ENCODE measurements at places on chromosomes 13 and 19.

DNA sequence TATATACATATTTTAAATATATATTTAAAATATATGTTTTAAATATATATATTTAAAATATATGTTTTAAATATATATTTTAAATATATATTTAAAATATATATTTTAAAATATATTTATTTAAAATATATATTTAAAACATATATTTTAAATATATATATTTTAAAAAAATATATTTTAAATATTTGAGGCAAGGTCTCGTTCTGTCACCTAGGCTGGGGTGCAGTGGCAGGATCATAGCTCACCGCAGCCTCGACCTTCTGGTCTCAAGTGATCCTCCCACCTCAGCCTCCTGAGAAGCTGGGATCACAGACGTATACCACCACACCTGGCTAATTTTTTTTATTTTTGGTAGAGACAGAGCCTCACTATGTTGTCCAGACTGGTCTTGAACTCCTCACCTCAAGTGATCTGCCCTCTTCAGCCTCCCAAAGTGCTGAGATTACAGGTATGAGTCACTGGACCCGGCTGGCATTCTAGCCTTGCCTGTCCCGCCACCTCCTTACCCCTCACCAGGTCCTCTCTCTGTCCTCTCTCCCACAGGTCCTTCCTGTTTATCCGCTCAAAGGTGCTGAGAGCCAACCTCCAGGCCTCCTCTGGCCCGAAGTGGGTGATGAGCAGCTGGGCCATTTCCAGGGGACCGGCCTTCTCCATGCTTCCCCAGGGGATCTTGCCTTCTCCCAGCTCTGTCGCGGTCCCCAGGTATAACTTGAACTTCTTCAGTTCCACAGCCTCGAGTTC lies 564 bp downstream of the NLRP12 start:
- DNase-seq: no peak

- no peak for DNase-seq
Measured at GRCh38 chr19:51712461-51713081, 11.2 kb downstream of the HAS1 start.

GRCh38 chr13:62209529-62209928 lies 793.9 kb upstream of the PCDH20 start:
- no peak for DNase-seq

DNA sequence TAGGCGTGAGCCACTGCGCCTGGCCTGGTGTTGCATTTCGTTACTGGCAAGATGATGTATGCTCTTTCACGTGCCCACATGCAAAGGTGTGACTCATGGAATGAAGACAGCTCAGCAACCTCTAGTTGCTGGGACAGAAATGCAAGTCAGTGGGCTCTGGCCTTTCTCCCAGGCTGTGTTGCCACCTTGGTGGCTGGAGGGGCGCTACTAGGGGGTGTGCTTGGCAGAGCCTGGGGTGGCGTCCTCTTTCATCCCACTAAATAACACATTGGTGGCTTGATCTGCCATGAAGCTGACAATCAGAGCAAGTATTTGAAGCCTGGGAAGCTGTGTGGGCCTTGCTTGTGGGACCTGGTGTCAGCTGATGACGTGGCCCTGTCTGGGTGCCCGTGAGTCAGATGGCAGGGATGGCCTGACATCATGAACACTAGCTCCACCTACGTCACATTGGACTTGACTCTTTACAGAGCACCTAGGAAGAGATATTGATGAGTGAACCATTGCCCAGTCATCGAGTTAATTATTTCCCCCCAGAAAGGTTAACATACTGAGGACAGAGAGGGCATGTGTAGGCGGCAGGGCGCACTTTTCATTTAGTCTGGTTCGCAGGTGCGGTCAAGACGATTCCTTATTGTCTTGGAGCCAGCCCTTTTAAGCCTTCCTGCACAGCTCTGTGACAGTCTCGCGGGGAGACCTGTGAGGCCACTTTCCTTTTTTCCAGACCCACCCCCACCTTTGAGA lies 154.2 kb downstream of the TM9SF2 start:
- no peak for DNase-seq

DNA sequence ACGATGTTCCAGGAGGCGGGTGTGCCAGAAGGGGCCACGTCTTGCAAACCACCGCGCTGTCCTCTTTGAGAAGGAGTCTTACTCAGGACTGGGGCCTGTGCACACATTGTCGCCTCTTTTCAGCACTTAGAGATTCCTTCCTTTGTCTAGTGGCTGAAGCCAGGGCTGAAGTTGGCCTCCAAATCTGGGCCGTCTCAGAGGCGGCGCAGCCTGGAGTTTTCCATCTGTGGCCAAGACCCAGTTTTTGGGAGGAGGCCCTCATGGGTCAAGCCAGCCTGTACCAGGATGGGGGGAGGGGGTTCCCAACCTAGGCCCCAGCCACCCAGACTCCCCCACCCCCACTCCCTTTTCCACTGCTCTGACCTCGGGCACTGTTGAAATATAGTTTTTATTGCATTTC lies 11.8 kb downstream of the ANO8 start:
- DNase-seq: no peak

DNA sequence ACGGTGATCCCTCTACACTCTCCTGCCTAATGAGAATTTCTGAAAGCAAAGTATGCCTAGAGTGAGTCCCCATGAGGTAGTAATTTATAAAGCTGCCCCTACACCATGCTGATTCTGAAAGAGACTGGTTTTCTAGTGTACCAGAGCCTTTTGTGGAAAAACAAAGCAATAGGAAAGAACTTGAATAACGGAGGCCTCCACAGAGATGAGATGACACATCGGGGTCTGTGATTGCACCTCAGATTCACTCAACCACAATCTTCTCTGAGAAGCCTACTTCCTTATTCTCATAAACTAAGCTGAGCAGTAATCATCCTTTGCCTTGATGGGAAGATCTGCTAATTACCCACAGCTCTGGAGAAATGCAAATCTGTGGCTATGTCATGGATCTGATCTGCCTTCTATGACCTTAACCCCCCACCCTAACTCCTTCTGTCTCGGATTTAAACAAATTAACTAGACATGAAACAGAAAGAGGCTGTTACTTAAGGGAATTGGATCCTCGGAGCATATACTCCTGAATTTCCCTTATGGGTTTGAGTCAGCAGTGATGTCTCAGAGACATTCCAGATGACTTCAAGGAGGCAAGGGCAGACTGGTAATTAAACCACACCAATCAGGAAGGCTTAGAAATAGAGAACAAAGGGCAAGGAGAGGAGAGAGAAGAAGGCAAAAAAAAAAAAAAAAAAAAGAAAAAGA lies 128.0 kb downstream of the DCT start:
- DNase-seq: no peak

Measured in T-cell (primary cell).